ENCODE measurements at places on chromosomes 7 and 10.

DNA sequence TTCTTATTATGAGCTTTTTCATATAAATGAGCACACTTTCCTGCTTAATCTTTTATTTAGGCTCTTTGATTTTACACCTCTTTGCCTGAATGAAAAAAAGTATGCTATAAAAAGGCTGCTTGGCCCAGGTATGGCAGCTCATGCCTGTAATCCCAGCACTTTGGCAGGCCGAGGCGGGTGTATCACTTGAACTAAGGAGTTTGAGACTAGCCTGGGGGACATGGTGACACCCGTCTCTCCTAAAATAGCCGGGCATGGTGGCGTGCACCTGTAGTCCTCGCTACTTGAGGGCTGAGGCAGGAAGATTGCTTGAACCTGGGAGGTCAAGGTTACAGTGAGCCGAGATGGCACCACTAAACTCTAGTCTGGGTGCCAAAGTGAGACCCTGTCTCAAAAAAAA is 72.9 kb downstream of the DOCK4 start:
- DNase-seq, result no peak

DNA sequence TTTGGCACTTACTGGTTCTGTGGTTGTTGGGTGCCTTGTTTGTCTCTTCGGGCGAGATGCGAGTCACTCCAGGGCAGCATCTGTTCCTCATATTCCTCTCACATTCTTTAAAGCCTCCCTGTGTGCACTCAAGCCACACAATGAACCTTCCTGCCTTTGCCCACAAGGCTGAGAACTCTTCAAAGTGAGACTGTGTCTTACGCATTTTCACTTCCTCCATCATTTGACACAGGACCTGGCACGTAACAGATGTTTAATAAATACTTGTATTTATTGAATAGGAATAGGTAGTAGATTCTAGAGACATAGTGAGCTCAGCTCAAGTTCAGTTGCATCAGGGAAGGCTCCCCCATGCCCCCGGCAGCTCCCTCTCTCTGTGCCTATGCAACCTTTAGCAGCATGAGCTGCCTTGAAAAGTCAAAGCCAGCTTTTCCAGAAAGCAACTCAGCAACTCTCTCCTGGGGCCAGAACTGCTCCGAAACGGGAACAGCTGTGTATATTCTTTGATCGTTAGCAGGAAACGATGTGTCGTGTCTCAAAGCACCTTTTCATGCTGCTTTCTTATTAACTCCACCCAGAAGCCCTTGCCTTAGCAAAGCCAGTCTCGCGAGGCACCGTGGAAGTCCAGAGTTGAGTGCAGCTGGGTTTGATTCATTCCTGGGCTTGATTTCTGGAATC is 97.5 kb downstream of the PFKFB3 start:
- no peak for DNase-seq

DNA sequence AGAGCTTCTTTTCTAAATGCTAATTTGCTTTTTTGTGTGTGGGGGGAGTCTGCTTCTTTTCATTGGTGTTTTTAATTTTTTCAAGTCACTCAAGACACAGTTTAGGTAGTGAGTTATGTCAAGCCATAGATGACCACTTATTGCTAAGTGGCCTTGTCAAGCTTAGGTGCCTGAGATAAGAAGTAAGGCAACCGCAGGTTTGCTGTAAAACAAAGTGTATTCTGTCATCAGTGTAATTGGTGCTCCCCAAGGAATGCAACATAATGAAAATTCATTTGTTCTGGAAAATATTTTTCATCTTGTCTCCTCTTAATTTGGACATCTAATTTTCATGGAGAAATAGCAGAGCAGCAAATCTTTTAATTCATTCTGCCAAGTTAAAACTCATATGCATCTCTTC is 249.6 kb downstream of the EXOC4 start:
- DNase-seq, result no peak

DNA sequence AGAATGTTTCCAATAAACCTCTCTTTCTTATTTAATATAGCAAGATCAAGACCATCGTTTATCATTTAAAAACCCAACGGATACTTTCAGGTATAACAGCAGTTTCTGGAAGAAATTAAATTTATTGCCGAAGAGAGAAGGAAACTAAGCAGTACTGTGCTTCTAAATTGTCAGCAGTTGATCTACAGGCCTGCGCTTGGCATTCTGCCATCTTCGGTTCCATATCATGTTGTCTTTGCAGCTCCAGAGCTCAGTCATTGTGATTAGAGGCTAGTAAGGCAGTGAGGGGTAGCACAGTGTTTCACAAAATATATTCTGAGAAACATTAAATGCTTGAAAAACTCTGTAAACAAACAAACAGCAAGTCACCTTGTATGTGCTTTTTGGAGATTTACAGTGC is 301.3 kb downstream of the REEP3 start:
- DNase-seq, result no peak

- no peak for DNase-seq
Measured at GRCh38 chr10:6748981-6749635, 169.0 kb upstream of the PRKCQ start.

DNA sequence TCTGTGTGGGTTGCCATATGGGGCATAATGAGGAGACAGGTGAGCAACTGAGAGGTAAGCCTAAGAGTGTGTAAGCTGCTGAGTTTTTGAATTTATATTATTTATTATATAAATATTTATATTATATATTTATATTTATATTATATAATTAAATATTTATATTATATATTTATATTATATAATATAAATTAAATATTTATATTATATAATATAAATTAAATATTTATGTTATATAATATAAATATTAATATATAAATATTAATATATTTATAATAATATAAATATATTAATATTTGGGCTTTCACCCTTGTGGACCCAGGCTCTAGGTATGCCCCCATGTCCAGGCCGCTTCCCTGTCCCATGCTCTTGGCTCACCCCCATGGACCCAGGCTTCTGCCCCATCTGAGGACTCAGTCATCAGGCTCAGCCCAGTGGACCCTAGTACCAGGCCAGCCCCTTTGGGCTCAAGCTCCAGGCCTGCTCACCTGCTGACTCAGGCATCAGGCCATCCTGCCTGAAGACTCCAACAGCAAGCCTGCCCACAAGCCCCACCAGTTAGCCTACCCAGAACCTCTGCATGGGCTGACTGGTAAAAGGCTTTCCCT is 755.4 kb downstream of the SUGCT start:
- no peak for DNase-seq

All from stimulated activated CD8-positive, alpha-beta memory T cell treated with anti-CD3 and anti-CD28 coated beads, Interleukin-4, amount 100 ng/mL, for 1 hour (primary cell).